Foreskin fibroblast (primary cell): ENCODE measurements at places on chromosomes 3 and 15.

DNA sequence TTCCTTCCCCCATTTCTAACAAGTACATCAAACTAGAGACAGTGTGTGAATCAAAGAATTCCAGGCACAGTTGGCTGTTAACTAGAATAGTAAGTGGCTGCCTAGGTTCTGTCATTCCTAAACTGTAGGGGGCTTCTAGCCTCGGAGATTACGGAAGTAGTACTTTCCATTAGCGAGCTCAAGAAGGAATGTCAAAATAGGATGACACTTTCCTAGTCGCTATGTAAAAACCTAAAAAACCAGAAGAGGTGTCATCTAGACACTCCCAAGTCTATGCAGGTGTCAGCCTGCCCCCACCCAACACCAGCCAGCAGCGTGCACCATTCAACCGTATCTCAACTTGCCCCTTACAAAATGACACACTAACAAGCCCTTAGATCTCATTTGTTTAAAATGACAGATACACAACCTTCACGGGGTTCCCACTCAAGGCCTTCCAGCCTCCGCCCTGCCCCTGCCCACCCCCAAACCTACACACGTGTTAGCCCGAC lies 874 bp downstream of the INO80 start:
- DNase-seq, result peak; percentile 38

DNA sequence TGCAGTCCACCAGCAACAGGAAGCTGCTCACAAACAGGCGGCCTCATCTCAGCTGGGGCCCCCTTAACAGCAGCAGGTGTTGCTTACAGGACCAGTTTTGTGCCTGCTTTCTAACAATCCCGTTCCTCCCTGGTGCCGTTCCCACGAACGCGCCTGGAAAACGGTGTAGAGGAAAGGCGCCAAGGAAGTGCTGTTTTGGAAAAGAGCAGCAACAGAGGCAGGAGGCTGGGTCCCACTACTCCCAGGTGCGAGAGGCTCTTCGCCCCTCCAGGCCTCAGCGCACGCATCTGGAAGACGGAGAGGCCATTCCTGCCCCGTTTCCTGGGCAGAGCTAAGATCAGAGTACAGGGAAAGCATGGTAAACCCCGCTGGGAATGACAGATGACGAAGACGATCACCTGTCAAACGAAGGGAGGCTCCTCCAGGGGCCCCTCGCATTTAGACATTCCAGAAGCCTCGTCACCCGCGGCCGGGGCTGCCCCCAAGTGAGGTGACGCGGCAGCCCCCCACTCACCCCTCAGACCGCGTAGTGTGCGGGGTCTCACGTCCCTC lies 603 bp downstream of the SCAPER start:
- DNase-seq, result no peak

- DNase-seq, result peak; percentile 53
Observed at GRCh38 chr3:20074226-20075063, 34.2 kb downstream of the KAT2B start.

DNA sequence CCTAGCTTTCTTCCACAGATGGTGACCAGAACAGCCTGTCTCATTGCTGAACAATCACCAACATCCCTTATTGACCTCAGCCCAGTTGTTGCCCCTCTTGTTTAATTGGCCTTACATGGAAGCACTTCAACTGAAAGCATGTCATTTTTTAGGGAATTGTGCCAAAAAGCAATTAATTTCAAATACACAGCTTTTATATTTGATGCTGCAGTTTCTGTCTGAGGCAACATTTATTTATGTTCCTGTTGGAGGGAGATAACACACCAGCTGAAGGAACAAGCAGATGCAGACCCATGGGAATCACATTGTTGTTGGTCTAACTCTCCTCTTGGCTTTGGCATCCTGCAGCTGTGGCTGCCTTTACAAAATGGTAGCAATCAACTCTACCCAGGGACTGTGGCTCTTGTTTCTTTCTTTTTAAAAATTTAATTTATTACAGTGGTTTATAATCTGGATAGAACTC lies 498.1 kb upstream of the RGMA start:
- no peak for DNase-seq

DNA sequence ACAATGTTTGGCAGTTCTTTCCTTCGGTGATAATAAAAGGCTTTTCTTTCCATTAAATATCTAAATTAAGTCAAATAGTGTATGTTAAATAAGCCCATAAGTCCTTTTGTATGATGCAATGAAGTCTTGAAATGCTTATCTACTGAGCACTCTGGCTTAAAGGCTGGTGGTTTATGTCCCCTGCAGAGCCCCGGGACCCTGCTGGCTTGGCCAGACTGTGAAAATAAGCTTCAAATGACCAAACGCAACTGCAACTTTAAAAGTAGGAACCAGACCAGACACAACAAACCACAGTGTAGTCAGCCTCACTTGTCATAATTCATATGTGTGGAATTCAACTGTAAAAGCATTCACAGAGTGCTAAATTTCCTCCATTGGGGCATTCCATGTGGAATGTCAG lies 72.5 kb downstream of the FOXP1 start:
- peak; percentile 46 for DNase-seq

- DNase-seq, result no peak
Observed at GRCh38 chr3:118102737-118103136, 931.9 kb downstream of the IGSF11 start.

DNA sequence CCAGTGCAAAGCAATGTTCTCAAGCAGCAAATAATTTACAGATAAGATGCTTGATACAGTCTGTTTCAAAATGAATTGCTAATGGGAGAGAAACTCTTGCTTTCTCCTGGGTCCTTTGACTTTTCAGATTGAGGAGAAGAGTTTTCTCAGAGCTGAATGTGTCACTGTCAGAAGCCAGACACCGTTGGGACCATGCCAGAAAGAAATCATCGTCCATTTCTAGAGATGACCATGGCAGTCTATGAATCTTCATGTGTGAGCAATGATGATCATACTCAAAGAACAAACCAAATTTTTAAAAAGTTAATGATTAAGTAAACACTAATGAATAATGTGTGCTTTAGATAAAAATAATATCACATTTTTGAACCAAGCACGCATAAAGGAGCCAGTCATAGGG lies 77.6 kb downstream of the ZNF385D start:
- no peak for DNase-seq

DNA sequence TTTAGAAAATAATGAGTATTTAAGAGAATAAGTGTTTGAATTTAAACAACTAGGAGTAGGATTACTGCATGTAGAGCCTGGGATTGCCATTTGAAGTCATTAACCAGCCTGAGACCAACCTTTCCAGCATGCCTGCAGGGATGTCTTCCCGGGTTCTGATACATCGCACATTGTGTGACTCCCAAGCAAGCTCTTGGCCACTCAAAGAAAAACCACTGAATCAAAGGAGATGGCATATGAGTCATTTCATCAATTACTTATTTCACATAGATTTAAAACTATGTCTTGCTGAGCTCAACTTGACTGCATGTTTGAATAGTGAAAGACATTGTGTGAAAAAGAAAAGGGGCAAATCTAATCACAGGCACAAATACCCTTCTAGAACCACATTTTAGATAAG lies 15.0 kb upstream of the THBS1 start:
- peak; percentile 23 for DNase-seq

DNA sequence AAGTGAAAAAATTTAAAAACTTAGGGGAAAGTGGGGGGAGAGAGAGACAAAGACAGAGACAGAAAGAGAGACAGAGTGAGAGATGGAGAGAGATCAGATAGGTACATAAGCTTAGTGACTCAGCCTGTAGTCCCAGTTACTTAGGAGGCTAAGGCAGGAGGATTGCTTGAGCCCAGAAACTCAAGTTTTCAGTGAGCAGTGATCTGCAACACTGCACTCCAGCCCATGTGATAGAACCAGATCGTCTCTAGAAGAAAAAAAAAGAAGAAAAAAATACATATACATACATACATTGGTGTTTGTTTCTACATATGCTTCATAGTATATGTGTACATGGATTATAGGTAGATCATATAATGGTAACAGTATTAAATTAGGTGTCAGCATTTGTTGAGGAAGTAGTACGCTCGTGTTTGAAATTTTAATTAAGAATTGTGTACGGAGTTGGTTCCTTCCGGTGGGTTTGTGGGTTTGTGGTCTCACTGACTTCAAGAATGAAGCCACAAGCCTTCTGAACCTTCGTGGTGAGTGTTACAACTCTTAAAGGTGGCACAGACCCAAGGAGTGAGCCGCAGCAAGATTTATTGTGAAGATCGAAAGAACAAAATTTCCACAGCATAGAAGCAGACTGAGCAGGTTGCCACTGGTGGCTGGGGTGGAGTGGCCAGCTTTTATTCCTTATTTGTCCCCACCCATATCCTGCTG lies 38.3 kb upstream of the SNRPN start:
- no peak for DNase-seq

GRCh38 chr15:98729446-98730042 lies 81.2 kb downstream of the IGF1R start:
- no peak for DNase-seq

GRCh38 chr15:68408971-68409370 lies 23.0 kb downstream of the ITGA11 start:
- no peak for DNase-seq

- peak; percentile 84 for DNase-seq
Observed at GRCh38 chr3:66138336-66139313, 82.2 kb upstream of the SLC25A26 start.

GRCh38 chr3:162295323-162295983 lies 798.8 kb downstream of the OTOL1 start:
- peak; percentile 94 for DNase-seq

DNA sequence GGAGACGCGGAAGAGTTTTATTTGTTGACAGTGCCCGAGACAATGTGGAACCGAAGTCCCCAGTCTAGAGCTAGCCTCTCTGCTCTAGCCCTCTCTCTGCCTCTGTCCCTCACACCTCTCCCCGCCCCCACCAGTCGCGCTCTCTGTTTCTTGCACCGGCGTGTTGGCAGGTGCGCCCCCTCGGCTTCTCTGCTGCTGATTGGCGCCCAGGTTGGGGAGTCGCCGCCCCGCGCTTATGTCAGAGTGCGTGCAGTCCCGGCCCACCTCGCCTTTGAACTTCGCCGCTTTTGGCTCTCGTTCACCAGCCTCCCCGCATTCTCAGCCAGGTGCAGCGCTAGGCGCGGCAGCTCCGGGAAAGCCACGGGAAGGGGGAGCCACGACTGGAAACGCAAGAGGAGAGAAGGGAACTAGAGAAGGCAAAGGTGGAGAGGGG lies at the start of gene SOX14:
Gene SOX14, plus strand, starts transcription at position 315 of the 433 bp plus-strand sequence. CDS start 470 bp downstream, outside the sequence.
- no peak for DNase-seq

GRCh38 chr3:188680189-188680588 lies 491.6 kb upstream of the TPRG1 start:
- no peak for DNase-seq

GRCh38 chr3:106339551-106339950 lies 470.7 kb upstream of the CBLB start:
- no peak for DNase-seq

DNA sequence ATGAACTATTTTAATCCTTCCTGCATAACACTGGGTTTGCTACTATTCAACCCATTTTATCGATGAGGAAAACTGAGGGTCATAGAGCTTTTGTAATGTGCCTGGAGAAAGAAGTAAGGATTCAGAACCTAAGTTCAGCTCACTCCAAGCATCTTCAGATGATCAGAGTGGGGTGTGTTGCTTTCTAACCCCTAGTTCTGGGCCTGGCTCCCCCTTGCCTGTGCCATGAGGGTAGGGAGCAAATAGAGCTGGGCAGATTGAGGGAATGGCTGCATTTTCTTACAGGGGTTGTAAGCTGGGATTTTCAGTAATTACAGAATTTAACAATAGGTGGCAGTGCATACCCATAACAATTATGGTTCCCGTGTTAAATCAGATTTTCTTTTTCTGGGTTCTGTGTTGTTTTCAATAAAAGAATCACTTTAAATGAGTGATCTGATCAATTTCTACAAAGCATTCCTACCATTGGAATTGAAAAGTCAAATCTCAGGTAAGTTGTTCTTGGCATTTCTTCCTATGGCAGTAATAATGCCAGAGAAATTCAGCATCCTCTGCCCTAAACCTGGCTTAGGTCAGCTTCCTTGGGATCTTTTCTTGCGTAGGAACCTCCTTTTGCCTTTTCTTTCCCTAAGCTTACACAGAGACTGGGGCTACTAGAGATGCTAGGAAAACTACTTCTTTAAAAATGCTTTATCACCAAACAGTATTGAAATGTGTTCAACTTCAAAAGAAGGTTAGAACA lies 103.8 kb upstream of the IL12A start:
- DNase-seq, result peak; percentile 71

GRCh38 chr3:170205302-170205701 lies 16.9 kb upstream of the PRKCI start:
- no peak for DNase-seq

DNA sequence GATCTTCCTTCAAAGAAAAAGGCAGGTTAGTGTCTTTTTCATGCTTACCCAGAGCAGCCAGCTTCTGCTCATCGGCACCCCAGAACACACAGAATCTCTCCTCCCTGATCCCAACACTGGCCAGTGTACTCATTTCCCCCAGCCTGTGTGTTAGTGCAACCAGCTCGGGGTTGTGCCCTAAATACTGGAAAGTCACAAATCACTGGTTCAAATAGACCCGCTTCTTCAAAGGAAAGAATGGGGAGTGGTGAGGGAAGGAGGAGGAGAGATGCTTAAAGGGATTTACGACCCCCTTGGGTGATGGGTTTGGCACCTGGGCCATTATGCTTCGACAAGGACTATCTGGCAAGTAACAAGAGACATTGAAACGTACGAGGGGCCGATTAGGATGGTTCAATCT lies 114.0 kb downstream of the FOXB1 start:
- DNase-seq, result no peak

- no peak for DNase-seq
Observed at GRCh38 chr3:33706056-33706455, 12.0 kb downstream of the CLASP2 start.

- peak; percentile 91 for DNase-seq
Observed at GRCh38 chr15:57306161-57306943, 70.0 kb upstream of the CGNL1 start.

DNA sequence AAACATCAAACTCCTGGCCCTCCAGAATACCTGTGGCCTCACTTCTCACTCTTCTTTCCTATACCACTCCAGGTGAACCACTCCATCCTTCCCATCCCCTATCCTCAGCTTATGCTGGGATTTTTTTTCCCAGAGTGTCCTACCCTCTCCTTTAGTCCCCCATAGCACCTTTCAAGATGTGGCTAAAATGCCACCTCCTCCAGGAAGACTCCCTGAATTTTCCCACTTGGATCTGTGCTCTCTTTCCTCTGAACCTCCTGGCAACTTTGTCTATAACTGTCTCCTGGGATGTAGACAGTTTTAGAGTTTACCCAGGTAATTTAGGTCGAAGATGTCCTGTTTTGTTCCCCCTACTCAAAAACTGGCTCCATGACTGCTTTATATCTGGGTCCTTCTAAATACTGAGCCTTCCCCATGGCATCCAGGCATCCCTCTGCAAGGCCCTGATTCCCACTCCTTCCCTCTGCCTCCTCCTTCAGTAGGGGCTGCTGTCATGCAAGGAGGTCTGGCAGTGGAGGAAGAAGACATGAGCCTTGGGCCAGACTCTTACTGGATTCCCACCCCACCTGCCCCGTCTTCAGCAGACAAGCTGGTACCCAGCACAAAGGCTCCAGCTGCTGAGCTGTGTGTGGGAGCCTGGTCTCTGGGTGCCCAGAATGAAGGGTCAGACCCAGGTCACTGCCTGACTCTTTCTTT lies 161.5 kb downstream of the SMAD6 start:
- no peak for DNase-seq

GRCh38 chr3:108669208-108669607 lies 79.7 kb downstream of the DZIP3 start:
- DNase-seq, result no peak

- no peak for DNase-seq
Observed at GRCh38 chr3:36647423-36647853, 116.9 kb downstream of the DCLK3 start.
